ENCODE measurements at places on chromosomes 4 and X.

DNA sequence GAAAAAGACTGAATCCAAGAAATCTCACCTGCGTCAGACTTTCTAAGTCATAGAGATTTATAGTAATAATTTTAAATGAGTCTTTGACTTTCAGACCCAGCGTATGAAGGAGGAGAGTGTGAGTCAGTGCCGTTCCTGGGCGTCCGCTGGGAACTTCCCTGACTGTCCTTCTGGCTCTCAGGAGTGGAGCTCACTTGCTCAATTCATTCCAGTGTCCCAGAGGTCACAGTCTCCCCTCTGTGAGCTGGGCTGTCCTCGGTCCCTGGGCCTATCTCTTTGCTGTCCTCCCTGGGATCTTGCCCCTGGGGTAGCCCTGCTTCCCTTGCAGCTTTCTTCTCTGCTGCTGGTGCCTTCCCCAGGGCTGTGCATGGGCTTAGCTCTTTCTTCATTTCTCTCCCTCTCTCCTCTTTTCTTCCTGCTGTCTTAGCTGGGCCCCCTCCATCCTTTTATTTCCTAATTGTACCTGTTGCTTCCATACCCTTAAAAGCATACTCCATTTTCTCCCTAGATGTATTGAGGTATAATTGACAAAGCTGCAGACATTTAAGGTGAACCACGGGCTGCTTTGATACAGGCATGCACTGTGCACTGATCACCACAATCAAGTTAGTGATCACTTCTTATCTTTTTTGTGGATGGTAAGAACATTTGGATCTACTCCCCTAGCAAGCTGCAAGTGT lies 11.6 kb downstream of the SORBS2 start:
- no peak for DNase-seq

DNA sequence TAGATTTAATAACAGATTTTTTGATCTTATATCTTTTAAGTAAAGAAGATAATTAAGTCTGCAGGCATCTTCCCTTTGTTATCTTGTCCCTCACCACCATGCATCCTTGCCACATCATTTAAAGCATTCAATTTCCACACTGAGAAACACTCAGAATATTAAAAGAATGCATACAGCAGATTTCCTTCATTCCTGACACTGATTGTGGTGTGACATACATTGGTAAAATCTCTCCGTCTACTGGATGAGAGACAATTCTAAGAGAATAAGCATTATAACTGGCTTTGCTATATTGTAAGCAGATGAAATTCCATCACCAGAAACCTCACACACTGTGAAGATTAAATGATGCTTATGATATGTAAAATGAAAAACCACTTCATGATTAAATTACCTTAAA lies 97.4 kb upstream of the TRPC5OS start:
- DNase-seq, result no peak

DNA sequence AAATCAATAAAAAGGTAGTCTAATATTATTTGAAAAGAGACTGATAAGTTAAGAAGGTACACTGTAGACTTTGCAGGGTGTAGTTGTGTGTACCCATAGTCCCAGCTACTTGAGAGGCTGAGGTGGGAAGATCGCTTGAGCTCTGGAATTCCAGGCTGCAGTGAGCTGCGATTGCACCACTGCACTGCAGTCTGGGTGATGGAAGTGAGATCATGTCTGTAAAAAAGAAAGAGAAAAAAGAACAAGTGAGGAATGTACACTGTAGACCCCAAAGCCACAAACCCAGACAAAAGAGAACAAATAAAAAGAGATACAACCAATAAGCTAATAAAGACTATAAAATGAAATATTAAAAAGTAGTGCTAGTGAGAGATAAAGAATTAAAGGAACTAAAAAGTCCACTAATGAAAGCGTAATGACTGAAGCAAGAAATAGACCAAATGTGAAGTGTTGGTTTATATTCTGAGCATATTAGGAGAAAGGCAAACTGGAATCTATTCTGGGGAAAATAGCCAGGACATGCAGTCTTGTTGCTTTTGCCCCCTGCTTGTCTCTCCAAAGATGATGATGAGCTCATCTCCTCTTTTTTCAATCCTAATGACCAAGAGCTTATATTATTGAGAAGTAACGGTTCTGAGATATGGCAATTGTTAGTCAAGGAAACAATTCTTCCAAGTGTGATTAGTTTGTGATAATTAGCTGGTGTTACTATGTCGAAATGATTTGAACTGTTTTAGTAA lies 19.1 kb downstream of the GSX2 start:
- DNase-seq, result no peak

- peak; percentile 95 for DNase-seq
Measured at GRCh38 chr4:152368001-152368400, 167.9 kb downstream of the FBXW7 start.

DNA sequence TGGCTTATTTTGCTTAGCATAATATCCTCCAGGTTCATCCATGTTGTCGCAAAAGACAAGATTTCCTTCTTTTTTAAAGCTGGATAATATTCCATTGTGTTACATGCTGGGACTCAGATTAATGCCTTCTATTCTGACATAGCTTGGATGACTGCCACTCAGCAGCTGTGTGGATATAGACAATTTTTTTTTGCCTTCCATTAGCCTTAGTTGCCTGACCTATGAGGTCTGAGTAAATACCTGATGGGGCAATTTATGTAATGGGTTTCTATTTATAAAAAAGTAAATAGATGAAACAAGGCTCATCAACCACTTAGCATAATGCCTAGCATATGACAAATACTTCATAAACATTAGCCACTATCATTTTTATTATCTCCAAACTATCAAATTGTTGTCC lies 515.4 kb downstream of the ZNF674 start:
- peak; percentile 97 for DNase-seq

DNA sequence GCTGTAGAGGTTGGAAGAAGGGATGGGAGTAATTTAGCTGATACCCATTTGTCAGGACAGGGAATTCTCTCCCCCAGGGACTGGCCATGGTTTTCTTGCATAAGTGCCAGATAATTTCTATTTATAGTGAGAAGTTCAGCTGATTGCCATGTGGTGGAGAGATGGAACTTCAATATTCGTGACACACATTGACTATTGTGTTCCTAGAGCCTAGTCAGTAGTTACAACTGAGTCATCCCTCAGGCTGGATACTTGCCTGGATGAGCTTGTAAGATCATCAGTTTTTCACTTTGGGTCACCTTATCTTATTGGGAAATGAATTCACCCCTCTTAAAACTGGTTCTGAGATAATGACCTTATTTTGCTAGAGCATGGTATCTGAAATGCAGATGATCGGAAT lies 32.2 kb downstream of the CFAP299 start:
- no peak for DNase-seq

DNA sequence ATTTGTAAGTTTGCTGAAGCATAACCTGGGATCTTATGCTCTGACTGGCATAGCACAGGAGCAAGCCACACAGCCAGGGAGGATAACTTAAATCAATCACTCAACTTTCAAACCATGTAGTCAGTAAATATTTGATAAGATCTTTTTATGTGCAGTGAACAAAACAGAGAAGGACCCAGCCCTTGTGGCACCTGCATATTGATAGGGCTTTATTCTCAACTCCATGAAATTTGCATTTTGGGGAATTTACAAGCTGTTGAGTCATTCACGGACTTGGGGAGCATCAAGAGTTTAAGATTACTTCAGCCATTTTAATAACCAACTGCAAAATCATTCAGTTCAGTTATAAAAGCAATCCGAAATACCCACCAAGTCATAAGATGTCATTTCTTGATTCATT lies 122.6 kb downstream of the COMMD8 start:
- no peak for DNase-seq

- DNase-seq, result no peak
Measured at GRCh38 chr4:149135062-149135461, 680.6 kb downstream of the IQCM start.

DNA sequence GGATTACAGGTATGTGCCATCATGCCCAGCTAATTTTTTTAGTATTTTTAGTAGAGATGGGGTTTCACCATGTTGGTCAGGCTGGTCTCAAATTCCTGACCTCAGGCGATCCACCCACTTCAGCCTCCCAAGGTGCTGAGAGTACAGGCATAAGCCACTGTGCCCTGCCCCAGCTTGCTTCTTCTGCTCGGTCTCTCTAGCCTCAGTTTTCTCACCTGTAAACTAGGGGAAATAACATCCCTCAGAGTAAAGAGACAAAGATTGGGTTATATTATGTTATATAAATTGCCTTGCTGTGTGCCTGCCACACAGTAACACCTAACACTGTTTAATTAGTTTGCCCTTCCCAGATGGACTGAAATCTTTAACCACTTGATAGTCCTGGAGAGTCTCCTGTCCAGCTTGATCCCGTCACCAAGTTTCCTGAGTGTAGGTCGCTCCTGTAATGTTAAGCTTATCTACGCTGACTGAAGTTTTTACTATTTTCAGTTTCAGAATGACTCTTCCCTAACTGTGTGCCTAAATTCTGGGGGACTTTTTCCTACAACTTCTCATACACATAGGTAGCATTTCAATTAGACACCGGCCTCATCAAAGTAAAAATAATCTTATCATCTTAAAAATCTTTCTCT lies 412.7 kb upstream of the TENM3 start:
- no peak for DNase-seq

- DNase-seq, result peak; percentile 3
Measured at GRCh38 chr4:15294832-15295231, 133.0 kb upstream of the C1QTNF7 start.

DNA sequence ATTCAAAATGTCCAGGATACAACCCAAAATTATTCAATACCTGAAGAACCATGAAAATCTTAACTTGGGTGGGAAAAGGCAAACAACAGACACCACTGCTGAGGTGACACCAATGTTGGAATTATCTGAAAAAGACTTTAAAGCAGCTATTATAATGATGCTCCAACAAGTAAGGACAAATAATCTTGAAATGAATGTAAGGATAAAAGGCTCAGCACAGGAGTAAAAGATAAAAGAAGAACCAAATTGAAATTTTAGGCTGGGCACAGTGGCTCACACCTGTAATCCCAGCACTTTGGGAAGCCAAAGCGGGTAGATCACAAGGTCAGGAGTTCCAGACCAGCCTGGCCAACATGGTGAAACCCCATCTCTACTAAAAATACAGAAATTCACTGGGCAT lies 4.0 kb upstream of the SLC9A7 start:
- DNase-seq, result no peak

DNA sequence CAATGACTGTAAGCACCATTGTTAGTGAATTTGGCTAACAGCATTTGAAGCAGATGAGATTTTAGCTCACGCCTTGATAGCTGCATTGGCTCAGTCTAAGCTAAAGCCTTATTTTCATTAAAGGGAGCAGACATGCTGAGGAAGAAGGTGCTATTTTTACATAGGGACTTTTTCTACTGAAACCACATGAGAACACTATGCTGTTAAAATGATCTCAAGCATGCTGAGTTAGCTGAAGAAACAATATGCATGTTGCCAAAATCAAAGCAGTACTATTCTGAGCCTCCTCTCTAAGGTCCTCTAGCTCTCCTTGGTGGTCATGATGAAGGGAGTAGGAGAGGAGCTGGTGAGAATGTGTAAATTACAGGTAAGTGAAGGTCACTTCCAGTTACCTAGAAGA lies 134.4 kb upstream of the JADE1 start:
- no peak for DNase-seq

- no peak for DNase-seq
Measured at GRCh38 chr4:40227284-40227683, 30.5 kb downstream of the RHOH start.

DNA sequence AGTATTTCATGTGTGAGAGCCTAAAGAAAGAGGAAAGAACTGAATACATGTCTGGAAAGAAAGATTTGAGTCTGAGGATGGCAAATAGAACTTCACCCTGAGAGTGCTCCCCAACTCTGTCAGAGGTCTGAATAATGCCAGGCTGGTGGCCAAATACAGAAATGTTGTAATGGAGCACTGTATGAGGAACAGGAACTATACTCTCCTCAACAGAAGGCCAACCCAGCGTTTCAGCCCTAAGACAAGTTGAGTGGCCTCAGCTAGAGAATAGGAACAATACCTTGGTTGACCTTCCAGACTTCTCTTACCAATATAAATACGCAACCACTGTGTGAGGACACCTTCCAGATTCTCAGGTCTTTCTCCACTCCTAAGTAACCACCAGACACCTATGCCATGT lies 94.5 kb upstream of the STIM2 start:
- no peak for DNase-seq

- no peak for DNase-seq
Measured at GRCh38 chrX:23742174-23742696, 841 bp downstream of the ACOT9 start.
